ENCODE measurements at places on chromosomes 5 and 9.

- DNase-seq = no peak
Observed at GRCh38 chr5:72387985-72388384, 67.8 kb downstream of the PTCD2 start.

GRCh38 chr5:180072556-180072955 is 997 bp upstream of the RNF130 start:
- no peak for DNase-seq

DNA sequence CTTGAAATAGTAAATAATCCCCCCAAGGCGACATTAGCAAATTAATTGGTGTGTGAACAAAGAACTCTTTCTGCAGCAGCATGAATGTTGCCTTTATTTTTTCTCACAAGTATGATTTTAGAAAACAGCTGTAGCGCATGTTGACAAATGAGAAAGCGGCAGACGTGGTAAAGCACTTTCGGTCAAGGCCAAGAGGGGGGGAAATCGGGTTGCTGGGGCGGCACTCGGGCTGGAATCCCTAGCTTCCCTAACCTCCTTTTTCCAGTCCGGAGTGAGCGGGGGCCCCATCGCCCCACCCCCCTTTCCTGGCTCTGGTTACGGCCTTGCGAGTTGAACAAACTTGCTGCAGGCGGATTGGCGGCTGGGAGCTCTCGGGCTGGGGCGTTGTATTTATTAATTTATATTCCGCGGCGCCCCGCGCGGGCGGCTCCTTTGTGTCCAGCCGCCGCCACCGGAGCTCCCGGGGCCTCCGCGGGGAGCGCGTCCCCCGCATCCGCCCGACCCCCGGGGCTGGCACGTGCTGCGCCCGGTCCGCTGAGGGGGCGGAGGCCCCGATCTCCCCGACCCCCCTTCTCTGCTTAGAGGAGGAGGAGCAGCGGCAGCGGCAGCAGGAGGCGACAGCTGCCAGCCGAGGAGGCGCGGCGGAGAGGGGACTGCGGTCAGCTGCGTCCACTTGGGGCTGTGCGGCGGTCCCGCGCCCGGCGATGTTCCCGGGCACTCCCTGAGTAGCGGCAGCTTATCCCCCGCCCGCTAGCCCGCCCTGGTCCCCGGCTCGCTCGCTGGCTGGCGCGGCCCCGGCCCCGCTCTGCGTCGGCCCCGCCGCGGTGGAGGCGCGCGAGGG is at the start of gene RHOBTB3:
RHOBTB3 (plus strand) TSS at position 607 of the 841 bp plus-strand sequence. CDS start 347 bp downstream, outside the sequence.
- peak; percentile 17 for DNase-seq

- no peak for DNase-seq
Observed at GRCh38 chr5:105954341-105954740, 1716.4 kb downstream of the EFNA5 start.

- no peak for DNase-seq
Observed at GRCh38 chr5:132787076-132787475, 10.0 kb upstream of the SEPTIN8 start.

- no peak for DNase-seq
Observed at GRCh38 chr5:120657104-120657503, 193.0 kb downstream of the PRR16 start.

- no peak for DNase-seq
Observed at GRCh38 chr9:33921967-33922895, 105.3 kb downstream of the UBE2R2 start.
